Uterus (tissue), 4 donors: ENCODE measurements at places on chromosomes 12 and 14. TPM values are rescaled to one million over a fixed set of nuclear protein-coding genes. Genes with fewer than 3 reads are reported as not detected.

Gene PTGER2
- 3.8 TPM for total RNA-seq

Gene NRL
- total RNA-seq: 1.3 TPM

Gene TAS2R8
- total RNA-seq: not detected

Gene KRT1
- not detected for total RNA-seq
